Activated CD8-positive, alpha-beta memory T cell treated with anti-CD3 and anti-CD28 coated beads for 24 hours (primary cell): ENCODE measurements at places on chromosomes 4 and X.

- no peak for DNase-seq
Measured at GRCh38 chr4:114041117-114041475, 61.6 kb upstream of the ARSJ start.

GRCh38 chr4:16067515-16067914, 16.3 kb downstream of the PROM1 start:
- no peak for DNase-seq

DNA sequence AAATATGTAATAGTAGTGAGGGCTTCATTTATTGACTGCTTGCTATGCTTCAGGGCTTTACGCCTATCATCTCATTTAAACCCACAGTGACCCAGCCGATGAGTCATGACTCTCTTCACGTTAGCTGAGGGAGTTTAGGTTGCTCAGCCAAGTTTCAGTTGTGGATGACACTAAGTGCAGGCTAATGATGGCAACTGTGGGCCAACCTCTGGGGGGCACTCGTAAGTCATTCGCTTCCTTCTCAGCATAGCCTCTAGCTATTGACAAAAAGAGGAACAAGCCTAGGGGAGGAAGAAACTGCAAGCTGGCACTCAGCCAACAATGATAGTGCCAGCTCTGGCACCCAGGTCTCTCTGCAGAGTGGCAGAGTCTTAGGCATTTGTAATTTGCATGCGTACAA, 325.0 kb downstream of the ARHGAP10 start:
- peak; percentile 82 for DNase-seq

GRCh38 chr4:166391501-166391900, 518.5 kb downstream of the TLL1 start:
- no peak for DNase-seq

GRCh38 chr4:88442689-88443191, 14.2 kb upstream of the HERC5 start:
- DNase-seq: no peak

- no peak for DNase-seq
Measured at GRCh38 chr4:174420316-174420715, 102.0 kb downstream of the HPGD start.

DNA sequence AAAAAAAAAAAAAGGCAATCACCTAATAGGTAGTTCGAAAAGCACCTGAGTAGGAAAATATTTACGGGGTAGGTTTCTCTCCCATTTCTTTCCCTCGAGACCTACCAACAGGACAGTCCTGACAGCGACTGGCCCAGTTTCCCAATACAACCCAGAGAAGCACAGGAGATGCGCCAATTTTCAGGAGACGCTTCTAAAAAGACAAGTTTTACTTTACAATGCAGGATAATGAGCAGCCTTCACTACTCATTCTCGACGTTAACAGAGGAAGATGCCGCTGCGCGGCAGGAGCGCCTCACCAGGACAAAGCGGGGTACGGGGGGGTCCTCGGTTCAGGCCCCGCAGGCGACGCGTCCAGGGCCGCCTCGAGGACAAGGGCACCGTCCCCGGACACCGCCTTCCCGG, 708 bp downstream of the BCLAF3 start:
- no peak for DNase-seq

DNA sequence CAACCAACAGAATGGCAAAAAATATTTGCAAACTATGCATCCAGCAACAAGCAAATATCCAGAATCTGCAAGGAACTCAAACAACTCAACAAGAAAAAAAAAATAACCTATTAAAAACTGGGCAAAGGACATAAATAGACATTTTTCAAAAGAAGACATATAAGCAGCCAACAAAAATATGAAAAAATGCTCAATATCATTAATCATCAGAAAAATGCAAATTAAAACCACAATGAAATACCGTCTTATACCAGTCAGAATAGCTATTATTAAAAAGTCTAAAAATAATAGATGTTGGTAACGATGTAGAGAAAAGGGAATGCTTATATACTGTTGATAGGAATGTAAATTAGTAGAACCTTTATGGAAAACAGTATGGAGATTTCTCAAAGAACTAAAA, 53.4 kb downstream of the WDR19 start:
- DNase-seq: no peak

DNA sequence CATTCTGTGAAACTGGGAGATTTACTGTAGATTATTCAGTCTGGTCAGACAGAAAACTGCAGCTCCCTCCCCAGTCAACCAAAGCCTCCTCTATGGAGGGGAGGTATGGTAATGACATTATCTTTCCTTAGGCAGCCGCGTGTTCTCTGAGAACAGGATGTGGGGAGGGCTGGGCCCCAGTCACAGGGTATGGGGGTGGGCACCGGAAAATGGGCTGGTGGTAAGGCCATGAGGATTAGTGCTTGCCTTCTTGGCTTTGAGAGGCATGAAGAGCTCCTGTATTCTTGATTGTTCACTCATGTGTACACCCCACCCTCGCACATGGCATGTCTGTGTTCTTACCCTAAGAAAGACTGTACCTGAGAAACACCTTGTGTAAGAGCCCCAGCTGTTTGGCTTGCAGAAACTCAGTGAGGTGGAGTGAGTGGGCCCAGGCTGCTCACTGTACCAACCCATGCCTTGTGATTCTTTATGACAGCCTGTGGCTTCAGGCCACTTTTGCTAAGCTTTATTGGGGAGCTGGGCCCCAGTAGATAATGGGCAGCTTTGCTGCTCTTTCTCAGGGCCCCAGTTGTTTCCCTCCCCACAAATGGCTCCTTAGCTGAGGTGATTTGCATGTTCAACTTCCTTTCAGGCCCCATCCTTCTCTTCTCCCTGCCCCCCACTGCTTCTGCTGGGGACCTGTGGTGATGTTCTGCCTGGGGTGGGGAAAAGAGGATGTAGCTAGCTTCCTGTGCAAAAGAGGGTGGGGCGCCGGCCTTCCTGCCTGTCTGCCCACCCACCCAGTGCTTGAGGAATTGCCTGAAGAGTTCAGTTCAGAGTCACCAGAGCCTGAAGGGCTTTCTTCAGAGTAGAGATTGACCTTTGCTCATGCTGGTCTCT, 30.7 kb downstream of the MSN start:
- DNase-seq: peak; percentile 85

- DNase-seq: no peak
Measured at GRCh38 chr4:32858361-32858760, 2138.2 kb downstream of the PCDH7 start.

GRCh38 chr4:15868111-15868510, 70.4 kb downstream of the FGFBP1 start:
- DNase-seq: no peak

DNA sequence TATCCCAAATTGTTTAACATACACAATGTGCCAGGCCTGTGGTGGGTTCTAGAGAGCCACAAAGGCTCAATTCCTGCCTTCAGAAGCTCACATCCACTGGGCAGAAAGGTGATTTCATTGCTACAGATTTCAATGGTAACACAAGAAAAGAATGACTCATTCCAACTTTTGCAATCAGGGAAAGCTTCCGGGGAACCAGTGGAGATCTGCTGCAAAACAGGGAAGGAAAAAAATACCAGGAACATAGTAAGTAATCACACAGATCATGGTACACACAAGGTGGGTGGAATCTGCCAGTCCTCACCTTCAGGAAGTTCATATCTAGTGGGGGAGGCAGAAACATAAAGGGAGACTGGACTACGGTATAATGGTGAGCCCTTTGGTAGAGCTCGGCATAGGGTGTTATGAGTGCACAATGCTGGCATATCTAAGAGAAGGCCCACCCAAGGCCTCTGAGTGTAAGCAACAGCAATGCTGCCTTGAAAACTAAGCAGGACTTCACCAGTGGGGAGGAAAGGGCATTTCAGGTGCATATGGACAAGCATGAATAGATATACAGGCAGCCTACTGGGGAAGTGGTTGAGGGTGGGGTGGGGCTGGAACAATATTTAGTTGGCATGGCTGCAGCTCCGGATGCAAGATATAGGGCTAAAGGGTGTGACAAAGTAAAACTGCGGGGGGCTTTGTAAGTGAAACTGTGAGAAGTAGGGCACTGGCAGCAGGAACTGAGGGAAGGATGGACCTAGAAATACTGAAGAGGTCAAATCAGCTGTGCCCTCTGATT, 24.2 kb downstream of the GPRIN3 start:
- DNase-seq: no peak

DNA sequence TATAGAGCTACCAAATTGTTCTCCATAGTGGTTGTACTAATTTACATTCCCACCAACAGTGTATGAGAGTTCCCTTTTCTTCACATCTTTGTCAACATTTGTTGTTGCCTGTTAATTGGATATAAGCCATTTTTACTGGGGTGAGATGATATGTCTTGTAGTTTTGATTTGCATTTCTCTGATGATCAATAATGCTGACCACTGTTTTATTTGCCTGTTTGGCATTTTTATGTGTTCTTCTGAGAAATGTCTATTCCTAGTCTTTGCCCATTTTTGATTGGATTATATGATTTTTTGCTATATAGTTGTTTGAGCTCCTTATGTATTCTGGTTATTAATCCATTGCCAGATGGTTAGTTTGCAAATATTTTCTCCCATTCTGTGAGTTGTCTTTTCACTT, 44.3 kb downstream of the ACTRT1 start:
- DNase-seq: no peak

GRCh38 chr4:4851906-4852305, 7.6 kb upstream of the MSX1 start:
- no peak for DNase-seq

GRCh38 chr4:17168571-17168970, 270.1 kb upstream of the LDB2 start:
- DNase-seq: no peak

DNA sequence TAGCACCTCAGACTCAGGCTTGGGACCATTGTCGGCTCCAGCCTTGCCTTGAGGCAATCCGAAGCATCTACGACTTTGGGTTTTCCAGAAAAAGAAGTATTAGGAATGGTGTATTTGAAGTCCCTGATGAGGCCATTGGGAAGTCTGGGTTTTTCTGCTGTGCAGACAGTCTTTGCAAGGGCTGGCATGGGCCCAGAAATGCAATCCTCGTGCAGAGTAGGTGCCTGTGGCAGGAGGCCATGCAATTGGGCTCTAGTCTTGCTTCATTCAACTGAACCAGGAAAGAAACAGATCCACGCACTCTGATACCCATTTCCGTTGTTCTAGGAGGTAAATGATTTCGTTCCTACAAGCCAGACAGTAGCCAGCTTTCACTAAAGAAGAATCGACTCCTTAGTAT, 12.4 kb downstream of the ZFP92 start:
- DNase-seq: no peak

DNA sequence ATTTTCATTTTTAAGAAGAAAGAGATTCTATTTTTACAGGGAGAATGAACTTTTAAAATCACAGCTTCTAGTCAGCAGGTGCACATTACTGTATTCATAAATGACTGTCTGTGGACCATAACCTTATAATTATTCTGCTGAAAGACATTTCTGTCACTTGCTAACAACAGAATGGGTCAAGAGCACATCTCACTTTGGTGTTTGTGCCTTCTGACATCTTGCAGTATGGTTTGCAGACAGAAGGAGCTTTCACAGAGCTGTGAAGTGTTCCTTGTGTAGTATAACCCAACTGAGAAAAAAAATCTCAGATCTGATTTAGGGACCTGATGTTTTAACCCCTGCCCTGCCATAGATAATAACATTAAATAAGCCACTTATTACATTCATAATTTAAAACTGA, 131.4 kb upstream of the CTSO start:
- DNase-seq: no peak

DNA sequence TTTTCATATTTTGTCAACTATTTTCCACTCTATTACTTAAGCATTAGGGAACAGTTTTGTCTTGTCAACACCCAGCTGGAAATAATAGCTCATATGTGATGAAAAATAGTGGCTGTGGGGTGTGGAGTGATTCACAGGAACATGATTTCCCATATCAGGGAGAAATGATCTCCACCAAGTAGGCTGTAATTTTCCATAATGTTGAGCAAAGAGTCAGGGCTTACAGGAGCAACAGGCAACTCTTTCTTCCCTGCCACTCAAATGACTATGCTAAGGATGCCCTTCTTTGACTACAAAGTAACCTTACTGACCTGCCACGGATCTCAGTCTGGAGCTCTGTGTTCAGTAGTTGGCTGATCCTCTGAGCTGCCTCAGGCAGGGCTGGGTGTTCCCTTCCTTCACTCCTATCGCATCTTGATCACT, 90.0 kb upstream of the GATB start:
- no peak for DNase-seq

DNA sequence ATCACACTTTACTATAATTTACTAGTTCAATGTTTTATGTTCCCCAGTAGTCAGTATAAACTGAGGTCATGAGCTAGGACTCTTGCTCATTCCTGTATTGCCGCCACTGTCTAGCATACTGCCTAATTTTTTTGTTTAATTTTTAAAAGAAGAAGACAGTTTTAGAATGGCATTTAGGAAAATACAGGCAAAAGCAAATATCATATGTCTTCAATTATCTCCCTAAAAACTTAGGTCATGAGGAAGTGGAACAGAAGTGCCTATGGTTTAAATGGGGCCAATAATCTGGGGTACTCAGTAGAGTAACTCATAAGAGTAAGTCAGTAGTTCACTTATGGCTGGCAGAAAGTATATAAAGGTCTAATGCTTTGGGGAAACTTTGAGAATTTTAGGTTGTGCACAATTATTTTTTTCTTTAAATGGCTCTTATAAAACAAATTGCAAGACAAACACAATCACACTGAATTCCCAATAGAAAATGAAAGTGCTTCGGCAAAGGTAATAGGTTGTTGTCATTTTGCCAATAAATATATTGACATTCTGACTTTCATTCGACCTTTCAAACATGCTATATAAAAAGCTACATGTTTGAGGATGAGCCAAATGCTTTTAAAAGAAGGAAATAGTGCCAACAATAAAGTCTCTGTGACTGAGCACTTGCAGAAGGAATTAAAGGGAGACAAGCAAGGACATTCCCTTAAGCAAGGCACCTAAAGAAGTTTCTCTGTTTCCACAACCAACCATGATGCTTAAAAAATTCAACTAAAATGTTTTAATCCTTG, 390.1 kb downstream of the PDGFC start:
- no peak for DNase-seq

- DNase-seq: no peak
Measured at GRCh38 chr4:92270908-92271307, 32.9 kb upstream of the GRID2 start.

DNA sequence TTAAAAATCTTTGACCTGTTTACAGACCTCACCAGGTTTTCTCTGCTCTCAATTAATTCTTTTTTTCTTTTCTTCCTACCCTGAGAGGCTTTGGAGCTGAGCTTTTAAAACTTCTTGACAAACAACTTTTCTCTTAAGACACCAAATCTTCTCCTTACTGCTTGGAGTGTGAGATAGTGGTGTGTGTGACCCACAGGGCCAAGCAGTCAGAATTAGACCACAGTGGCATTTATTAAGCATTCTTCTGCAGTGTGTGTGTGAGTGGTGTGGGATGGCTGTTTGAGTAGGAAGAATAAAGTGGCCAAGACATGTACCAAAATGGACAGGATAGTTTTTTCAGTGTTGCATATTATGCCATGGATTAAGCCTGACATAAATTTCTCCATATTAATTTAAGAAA, 665.1 kb downstream of the RAPGEF2 start:
- no peak for DNase-seq
